Neuronal stem cell (in vitro differentiated cells): ENCODE measurements at places on chromosomes 12 and 14.

GRCh38 chr12:52749827-52750226 is 27.3 kb downstream of the KRT76 start:
- no peak for DNase-seq

GRCh38 chr14:91580876-91581577 is 70.9 kb upstream of the PPP4R3A start:
- no peak for DNase-seq

DNA sequence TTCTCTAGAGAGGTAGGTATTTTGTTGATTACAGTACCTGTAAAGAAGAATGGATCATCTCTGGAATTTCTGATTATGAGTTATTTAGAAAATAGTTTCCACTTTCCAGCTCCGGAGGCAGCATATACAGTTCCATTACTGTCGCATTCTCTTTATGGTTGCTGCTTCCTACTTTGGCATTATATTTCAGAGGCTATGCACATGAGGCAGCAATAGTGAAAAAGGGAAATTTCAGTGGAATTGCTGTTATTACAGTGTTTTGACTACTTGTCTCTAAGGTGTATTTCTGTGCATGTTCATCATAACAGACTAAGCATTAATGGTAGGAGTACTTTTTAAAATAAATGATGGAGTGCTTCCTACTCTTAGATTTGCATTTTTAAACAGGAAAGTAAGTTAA is 10.2 kb downstream of the GNG2 start:
- DNase-seq, result no peak

GRCh38 chr12:34287986-34288962 is 266.0 kb downstream of the ALG10 start:
- DNase-seq, result no peak

DNA sequence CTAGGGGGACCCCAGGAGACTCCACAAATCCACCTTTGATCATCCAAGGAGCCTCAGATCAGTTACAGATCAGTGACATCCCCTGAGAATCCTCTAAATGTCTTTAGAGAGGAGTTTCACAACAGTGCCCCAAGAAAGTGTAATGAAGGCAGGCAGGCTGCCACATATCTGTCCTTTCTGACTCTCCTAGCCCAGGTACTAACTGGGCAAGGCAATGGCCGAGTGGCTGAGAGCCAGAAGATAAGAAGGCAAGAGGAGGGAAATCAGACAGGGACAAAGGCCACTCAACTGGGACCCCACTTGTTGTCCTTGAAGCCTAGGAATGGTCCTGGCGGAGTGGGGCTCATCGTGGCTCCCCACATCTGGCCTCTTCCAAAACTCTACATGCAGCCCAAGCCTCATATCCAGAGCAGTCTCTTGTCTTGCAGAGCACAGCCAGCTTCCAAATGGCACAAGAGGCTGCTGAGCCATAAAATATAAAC is 11.6 kb downstream of the ACTN1 start:
- no peak for DNase-seq

- no peak for DNase-seq
Measured at GRCh38 chr12:83664650-83665049, 977.9 kb downstream of the TMTC2 start.

DNA sequence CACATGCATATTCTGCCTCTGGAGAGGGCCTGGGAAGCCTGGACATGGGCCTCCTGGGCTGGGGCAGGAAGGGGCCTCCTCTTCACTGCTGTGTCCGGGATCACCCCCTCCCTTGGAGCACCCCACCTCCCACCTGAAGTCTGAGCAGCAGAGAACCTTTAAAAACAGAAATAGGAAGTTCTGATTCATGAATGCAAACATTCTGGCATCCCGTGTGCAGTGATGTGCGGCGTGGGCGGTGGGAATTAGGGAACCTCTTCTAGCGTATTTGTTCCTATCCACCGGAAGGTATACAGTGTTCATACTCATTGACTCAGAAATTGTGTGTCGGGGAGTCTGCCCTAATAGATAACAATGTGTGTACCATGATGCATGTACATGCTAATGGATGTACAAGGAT is 46.2 kb downstream of the C14orf132 start:
- no peak for DNase-seq

DNA sequence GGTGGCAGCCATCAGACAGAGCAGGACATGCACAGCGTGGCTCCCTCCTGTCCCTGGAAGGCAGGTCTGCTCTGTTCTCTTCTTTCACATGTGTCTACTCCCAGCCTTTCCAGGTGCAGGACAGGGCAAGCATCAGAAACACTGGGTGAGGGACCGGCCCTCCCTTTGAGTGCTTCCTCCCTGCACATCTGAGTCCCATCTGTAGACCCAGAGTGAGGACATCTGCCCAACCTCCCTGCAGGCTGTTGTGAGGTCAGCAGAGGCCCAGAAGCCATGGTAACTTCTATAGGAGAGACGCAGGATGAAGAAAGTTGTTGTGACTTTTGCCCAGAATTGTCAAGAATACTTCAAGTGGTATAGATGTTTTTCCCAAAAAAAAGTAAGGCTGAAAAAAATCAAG is 282.7 kb downstream of the CACNA1C start:
- DNase-seq, result no peak

DNA sequence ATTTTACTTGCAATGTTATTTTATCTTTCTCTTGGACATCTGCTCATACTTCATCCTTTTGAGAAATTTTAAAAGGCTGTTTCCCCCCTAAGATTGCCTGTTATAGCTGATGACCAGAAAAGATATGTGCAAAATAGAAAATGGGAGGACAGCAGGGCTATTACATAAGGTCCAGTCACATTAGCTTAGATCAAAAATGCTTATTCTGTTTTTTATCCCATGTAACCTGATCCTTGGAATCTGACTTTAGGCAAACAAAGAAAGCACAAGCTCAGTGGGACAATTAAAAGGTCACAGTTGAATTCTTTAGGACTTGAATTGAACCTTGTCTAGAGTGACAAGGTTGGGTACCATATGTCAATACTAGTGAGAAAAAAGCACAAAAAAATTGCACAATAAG is 65.1 kb upstream of the TRHDE start:
- DNase-seq, result peak; percentile 15

DNA sequence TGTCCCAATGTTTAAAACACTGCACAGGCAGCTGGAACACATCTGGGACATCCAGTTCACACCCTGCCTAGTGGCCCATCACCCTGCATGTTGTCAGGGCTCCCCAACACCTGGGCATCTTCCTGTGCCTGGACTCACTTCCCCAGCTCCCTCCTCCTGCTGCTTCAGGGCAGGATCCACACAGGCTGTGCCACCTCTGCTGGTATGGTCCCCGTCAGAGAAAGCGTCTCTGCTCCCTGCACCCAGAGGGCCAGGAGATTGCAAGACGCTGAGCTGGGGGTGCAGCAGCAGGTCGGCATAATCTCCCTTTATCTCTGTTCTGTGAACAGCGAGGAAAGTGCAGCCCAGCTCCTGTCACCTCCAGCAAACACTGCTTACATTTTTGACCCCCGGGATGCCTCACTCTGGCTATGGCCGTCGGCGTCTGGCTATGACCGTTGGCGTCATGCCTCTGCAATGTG is 124.3 kb downstream of the ADGRD1 start:
- no peak for DNase-seq

DNA sequence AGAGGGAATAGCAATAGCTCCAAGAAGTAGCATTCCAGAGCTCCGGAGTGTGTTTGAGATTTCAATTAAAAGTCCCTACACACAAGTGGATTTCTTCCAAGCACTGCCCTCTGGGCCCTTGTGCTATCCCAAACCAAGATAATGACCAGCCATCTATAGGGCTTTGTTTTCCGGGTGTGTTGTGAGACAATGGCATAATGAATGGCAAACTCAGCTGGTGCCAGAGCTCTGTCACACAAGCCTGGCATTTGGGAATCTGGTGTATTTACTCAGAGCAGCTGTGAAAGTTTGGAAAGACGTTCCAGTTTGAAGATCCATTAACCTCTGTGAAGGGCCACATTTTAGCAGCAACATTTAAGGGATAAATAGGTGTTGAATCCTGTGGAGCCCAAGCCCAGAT is 61.2 kb upstream of the TMTC2 start:
- DNase-seq, result peak; percentile 27

DNA sequence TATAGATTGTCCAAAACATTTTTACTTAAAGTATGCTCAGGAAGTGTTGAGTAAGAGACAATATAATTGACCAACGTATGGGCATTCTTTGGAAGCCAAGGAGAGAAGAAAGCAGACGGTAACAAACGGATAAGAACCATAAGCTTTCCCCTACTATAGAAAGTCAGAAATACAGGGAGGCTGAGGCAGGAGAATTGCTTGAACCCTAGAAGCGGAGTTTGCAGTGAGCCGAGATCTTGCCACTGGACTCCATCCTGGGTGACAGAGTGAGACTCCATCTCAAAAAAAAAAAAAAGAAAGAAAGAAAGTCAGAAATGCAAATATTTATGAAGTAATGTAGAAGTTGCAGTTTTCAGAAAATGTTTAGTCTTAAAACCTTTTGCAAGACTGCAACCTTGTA is 51.2 kb upstream of the PCED1B start:
- no peak for DNase-seq

DNA sequence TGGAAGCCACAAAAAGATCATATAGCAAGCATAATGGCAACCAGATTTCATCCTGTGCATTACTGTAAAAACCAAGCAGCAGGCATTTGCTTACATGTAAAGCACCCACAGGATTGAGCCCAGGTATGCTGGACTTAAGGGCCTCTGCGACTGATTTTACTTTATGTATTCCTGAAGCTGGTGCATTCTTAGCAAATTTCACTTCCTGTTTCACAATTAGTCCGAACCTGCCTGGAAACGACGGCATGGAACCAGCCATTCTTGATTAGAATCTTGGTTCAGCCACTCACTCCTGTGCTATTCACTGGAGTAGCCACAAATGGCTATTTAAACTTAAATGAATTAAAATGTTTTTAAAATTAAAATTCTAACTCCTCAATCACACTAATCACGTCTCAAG is 239.2 kb downstream of the NUAK1 start:
- no peak for DNase-seq

DNA sequence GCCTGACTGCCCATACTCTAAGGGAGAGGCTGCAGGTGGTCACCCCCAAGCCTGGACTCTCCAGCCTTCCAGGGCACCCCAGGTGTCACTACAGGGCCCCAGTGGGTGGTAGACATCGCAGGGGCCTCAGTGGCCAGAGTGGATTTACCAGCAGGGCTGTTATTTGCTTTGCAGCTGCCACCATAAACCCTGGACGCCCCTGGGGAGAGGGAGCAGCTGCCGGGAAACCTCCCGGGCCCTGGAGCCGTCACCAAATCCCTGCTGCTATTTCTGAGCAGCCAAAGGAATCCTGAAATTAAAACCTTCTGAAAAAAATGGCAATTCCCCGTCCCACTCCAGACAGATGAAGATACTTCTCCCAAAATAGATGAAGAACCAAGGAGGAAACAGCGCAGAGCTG is 13.9 kb downstream of the TMEM119 start:
- DNase-seq, result no peak

GRCh38 chr12:114508529-114509129 is 102.7 kb upstream of the TBX5 start:
- DNase-seq, result peak; percentile 78

GRCh38 chr12:29431513-29431912 is 50.5 kb upstream of the ERGIC2 start:
- DNase-seq, result no peak

GRCh38 chr12:93670104-93670503 is 7.1 kb upstream of the CRADD start:
- DNase-seq, result no peak

DNA sequence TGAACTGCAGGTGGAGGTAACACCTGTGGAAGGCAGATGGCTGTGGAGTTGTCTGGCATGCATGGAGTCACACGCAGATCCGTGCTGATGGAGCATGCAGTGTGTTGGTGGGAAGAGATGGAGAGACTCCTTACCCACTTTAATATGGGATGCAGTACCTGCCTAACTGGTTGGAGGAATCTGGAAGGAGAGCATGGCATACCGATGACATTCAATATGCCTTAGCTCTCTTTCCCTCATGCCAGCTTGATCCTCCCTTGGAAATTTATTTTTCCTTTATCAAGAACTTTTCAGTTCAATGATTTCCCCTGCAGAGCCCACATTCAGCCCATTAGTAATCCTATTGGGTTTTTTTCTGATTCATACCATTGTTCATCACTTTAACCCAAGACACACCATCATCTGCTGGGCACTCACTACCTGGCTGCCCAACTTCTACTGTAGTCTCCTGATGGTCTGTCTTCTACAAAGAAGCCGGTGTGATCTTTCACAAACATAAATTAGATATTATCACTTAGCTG is 25.9 kb upstream of the NR2C1 start:
- DNase-seq, result no peak

- DNase-seq, result no peak
Measured at GRCh38 chr12:111503116-111503515, 96.0 kb downstream of the ATXN2 start.

- DNase-seq, result no peak
Measured at GRCh38 chr14:99654235-99654985, 9.5 kb downstream of the HHIPL1 start.

DNA sequence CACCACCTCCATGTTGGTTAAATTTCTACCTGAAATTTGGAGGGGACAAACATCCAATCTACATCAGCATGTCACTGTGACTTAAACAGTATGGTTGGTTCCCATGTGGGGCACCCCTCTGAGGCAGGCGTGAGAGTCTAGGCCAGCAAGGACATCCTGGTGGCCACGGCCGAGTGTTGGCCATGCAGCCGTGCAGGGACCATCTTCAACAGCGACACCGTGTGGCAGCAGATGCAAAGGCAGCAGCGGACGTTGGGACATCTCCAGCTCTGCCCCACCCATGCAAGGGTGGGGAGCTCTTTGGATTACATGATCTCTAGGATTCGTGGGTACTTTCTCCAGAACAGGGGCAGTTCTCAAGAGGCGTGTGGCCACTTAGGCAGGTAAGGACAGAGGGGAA is 49.8 kb downstream of the NOC4L start:
- no peak for DNase-seq

DNA sequence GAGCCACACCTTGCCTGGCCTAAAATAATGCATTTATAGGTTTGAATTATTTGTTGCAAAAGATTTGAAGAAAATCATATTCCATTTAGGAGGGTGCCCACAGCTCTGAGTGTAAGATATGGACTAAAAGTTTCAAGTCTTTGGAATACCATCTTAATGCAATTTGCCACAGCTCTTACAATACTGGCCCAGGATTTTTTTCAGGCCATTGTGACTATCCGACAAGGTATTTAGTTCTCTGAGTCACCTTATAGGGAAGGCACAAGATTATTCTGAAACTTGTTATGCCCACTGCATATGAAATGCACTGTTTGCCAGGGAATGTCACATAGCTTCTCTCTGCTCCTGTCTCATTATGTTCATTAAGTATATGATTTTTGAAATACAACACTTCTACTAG is 29.6 kb upstream of the SLC6A13 start:
- DNase-seq, result no peak

DNA sequence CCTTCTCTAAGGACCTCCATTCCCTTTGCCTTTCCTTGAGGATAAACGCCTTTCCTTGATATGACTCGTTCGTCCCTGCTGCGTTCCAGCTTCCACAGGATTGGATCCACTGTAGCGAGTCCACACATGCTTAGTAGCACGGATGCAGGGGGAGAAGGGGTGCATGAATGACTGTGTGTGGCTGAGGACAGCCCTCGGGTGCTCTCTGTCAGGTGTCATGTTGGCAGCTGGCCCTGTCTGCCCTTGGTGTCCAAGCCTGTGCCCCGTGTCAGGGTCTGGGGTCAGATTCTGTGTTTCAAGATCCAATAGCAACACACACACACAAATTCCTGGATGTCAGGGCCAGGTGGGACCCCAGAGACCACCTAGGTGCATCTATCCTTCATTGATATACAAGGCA is 17.5 kb upstream of the KRT80 start:
- DNase-seq, result no peak
